ENCODE measurements at places on chromosomes 6 and 20.

DNA sequence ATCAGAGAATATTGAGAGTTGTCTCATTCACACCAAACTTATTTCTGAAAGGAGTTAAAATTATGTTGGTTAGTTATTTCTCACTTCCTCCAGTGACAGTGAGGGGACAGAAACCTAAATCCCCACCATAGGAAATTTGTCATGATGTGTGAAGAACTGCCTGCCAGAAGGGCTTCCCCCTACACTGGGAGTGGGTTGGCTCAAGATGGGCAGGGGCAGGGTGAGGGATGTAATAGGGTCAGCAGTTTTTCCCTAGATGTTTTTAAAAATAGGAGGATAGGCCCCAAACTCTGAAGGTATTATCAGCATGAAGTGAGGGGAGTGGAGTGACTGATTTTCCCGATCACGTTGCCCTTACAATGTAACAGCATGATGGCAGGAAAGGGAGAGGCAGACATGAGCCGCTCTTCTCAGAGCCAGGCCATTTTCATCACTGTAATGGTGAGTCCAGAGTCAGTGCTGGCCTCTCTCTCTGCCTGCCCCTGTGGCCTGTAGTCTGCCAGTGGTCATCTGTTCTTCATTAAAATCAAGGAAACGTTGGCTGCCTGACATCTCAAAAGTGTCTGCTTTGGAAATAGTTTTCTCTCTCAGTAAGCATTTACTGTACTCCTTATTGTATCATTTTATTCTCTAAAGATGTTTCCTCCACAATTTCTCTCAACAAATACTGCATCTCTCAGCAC lies 59.8 kb upstream of the SYNJ2 start:
- DNase-seq = no peak

GRCh38 chr6:35166520-35166919 lies 25.4 kb upstream of the TCP11 start:
- DNase-seq = no peak

GRCh38 chr20:11807054-11808048 lies 110.3 kb upstream of the BTBD3 start:
- no peak for DNase-seq

DNA sequence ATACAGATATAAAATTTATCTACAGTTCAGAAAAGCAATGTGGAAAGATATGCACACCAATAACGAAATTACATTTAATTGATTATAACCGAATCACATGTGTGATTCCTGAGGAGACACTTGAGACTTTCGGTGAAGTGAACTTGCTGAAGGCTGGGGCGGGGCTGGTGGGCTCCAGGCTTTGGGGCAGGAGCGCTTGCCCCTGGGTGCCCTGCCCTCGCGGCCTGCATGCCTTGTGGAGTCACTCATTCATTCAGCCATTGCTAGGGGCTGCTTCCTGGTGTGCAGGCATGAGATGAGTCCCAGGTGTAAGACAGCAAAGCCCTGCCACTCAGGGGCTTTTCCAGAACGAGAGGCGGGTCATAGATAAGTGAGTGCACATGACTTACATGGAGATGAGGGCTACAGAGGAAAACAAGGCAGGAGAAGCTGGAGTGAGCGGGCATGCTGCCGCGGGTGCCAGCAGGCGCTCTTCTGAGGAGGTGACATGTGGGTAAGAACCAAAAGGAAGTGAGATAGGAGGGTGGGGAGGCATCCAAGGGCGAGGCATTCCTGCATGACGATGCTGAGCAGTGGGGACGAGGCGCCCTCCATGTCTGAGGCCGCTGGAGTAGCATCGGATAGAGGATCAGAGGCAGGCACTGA lies 88.7 kb downstream of the BMP7 start:
- no peak for DNase-seq

- DNase-seq = no peak
Measured at GRCh38 chr6:148735989-148736388, 10.8 kb upstream of the UST start.

GRCh38 chr6:159977255-159977903 lies 8.5 kb downstream of the IGF2R start:
- DNase-seq = no peak

Measured in Karpas-422 (cell line).